Endothelial cell (in vitro differentiated cells): ENCODE measurements at places on chromosomes 6 and 20.

GRCh38 chr6:27154696-27155095 lies 92.8 kb upstream of the PRSS16 start:
- DNase-seq = no peak

- DNase-seq = no peak
Measured at GRCh38 chr6:27825025-27825793, 87.0 kb downstream of the OR2B2 start.

- peak; percentile 63 for DNase-seq
Measured at GRCh38 chr20:63309261-63310071, 16.5 kb downstream of the COL20A1 start.

DNA sequence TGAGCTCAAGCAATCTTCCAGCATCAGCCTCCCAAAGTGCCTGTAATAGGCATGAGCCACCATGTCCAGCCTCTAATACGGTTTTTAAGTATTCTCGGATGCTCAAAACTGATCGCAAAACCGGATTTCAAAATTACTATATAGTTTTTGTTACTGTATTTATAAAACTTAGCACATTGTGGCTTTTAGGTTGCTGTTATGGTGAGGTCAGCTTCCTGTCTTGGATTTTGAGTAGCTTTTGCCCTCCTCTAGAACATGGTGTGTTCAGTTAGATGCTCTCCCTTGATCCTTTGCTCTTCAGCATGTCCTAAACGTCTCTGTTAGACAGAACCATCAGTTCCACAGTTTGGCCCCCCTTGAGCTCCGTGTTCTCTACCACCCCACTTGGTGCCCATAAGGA lies 96.2 kb downstream of the RPP40 start:
- DNase-seq = no peak

GRCh38 chr20:61316346-61316745 lies 64.3 kb downstream of the CDH4 start:
- DNase-seq = no peak

DNA sequence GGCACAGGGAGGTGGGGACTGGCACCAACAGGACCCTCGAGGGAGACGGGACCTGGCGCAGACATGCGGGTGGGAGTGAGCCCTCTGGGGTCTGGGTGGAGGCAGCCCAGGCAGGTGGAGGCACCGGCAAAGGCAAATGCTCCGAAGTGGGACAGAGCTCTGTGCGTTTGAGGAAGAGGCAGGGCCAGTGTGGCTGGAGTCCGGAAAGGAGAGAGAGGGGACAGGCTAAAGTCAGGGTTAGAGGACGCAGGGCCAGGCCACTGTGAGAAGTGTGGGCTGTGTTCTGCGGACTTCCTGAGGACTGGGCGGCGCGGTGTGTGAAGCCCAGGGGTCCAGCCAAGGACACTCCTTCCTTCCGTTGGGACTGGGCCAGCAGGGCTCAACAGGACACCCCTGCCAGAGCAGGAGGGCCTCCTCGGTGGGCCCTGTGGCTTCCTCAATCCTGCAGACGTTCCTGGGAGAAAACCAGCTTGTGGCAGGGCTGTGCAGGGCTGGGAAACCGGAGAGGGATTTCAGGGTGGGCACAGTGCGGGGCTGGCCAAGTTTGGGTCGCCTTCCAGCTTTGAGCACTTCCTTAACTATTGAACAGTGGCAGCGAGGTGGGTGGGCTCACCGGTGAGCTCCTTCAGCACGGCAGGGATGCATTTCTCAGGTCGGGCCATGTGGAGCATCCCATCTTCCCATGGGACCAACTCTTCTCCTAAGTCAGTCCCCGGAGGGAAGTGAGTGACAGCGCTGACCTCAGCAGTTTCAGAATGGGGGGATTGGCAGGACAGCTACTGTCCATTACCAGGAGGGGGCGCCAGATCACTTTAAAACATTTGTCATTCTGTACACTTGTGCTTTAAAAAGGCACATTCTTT lies 22.5 kb downstream of the MOCS3 start:
- DNase-seq = peak; percentile 73

DNA sequence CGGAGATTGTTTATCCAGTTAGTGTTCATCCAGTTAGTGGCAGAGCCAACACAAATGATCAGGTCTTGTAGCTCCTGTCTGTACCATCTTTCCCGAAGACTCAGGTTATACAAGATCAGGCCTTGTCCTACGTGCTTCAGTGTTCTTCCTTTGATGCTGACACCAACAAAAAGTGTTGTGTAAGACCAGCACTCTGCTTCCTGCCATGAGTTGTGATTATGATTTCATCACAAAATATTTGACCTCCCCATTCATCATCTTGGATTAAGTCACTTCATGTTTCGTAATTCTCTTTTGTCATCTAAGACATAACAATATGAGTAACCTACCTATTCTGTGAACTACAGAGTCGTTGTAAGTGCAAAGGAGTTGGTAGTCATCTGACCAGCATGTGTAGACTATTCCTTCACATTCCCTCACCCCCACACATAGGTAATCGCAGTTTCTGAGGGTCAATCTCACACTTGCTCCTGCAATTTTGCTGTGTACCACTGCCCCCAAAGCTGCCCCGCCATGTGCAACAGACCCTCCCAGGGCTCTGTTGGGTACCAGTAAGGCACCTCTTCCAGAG lies 135.6 kb upstream of the SLC22A23 start:
- no peak for DNase-seq

DNA sequence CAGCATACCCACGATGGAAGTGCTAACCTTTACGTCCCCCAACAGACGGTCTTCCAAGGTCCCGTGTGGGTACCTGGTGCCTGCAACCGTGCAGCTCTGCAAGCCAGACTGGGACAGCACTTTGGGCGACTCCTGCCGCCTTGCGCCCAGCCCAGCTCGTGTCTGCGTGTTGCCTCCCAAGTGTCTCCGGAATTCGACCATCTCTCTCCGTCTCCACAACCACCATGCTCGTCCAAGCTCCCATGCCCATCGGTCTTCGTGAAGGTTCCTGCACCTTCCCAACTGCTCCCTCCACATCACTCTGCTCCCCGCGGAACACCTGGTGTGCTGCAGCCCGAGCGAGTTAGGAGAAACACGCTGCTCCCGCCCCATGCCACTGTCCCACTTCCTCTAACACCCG lies 173.2 kb upstream of the AFDN start:
- DNase-seq = no peak

DNA sequence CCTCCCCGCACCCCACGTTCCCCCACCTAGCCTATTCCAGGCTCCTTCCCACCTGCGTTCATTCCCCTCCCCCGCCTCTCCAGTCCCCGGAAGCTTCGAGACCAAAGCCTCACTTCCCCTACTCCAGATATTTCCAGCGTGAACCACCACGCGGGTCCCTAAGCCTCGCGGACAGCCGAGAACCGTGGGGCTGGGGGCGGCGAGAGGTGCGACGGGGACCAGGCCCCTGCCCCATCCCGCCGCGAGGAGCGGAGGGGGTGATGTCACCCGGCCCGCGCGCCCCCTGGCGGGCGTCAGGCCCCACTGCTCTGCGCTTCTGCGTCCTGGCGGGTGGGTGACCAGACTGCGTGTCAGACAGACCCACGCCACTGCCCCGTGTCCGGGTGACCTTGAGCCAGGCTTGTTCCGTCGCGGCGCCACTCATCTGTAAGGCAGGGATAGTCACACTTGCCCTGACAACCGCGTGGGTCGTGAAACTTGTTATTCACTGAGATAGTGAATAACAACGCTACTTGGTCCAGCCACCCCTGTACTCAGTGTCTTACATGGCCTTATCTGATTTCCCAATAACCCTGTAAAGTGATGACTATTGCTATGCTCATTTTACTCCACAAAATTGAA lies 9.0 kb upstream of the HSP90AB1 start:
- peak; percentile 89 for DNase-seq

GRCh38 chr6:52953911-52954839 lies 40.9 kb downstream of the GSTA4 start:
- no peak for DNase-seq

DNA sequence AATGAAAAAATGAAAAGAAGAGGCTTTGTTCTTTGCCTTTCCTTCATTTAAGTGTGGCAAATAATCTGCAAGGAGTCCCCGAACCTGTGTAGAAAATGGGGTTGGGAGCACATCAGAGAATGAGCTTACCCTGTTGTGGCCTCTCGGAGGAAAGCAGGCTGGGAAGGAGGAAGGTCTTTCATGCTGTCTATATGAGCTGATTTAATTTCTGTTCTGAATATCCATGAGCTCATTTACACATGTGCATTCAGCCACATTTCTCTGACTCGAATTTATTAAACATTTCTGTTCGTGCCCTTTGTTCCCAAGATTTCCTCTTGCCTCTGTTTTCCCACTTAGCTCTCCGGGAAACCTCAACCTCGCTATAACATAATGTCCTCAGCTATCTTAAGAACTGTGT lies 584.4 kb upstream of the CDH4 start:
- DNase-seq = no peak

DNA sequence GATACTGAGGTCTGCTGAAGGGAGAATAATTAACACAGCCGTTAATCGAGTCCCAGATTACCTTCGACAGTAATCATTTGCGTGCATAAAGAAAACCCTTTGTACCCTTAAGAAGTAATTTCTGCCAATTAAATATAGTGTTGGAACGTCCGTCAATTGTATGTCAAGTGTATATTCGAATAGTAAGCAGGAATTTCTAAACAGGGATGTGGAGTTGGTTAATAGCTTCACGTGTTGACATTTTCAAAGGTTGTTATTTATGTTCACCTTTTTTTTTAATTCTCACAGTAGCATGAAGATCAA lies 798 bp upstream of the SNAP91 start:
- DNase-seq = no peak

- DNase-seq = no peak
Measured at GRCh38 chr6:53937461-53937860, 142.7 kb downstream of the LRRC1 start.

DNA sequence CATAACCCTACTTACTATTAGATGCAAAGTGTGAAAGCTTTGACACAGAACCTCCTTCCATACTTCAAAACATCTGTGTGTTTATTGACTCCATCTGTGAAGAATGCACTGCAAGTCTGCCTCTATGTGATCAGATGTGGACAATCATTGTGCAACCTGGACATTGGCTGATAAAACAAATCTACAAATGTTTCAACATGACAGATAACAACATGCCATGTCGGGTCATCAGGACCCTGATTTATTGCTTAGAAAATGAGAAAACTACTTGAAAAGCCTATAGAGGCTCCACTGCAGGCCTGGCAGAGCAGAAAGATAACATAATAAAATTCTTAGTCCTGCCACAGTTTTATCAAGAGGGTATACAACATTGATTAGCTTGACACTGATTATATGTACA lies 1286.4 kb downstream of the GRIK2 start:
- no peak for DNase-seq

DNA sequence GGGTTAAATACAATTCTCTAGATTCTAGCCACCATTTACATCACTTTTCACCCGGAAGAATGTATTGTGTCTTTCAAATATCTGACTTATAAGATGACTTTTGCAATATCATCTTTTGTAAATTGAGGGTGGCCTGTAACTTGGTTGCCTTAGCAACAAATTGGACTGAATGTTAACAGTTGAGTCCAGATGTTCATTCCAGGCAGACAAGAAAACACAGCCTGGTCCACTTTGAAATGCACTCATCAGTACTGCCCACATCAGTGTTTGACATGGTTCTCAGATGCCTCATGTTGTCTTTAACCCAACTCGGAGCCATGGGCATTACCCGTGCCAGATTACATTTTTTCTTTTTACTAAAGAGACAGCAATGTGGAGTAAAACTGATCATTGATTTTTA lies 781.6 kb upstream of the CHD6 start:
- DNase-seq = no peak

DNA sequence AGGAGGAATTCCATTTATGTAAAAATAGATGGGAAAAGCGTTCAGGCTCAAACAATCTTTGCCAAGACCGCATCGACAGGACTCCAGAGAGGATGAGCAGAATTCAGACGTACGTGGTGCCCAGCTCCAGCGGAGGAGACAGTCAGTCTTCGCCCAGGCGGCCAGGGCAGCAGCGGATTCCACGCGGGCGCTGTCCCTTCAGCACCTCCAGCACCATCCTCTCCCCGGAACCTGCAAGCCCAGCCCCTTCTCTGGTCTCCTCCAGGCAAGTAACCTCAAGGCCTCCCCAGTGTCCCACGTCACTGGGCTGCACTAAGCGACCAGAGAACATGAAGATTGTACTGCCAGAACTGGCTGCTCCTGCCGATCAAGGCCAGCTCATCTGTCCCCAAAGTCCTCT lies 2.8 kb upstream of the KCNQ2 start:
- peak; percentile 56 for DNase-seq

DNA sequence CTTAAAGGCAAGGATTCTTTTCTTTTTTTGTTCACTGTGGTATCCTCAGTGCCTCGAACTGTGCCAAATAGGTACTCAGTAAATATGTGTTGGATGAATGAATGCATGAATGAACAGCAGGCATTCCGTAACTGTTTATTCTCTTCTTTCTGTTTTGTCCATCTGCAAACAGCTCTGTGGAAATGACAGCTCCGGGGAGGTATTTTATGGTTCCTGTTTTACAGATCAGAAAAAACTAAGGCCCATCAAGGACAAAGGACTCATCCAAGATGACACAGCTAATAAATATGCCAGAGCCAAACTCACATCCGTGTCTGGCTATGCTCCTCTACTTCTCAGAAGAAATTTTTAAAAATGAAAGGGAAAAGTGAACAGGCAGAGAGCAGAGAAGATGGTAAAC lies 21.0 kb downstream of the JPH2 start:
- DNase-seq = no peak

GRCh38 chr6:26296857-26297648 lies 67.9 kb upstream of the BTN3A2 start:
- DNase-seq = no peak

GRCh38 chr6:28943557-28944411 lies 20.0 kb upstream of the TRIM27 start:
- DNase-seq = peak; percentile 76

GRCh38 chr6:153698637-153699036 lies 340.4 kb upstream of the OPRM1 start:
- DNase-seq = no peak
